ENCODE measurements at places on chromosomes 11 and 22.

- DNase-seq = no peak
Measured at GRCh38 chr22:17149076-17149815, 9.8 kb downstream of the HDHD5 start.

DNA sequence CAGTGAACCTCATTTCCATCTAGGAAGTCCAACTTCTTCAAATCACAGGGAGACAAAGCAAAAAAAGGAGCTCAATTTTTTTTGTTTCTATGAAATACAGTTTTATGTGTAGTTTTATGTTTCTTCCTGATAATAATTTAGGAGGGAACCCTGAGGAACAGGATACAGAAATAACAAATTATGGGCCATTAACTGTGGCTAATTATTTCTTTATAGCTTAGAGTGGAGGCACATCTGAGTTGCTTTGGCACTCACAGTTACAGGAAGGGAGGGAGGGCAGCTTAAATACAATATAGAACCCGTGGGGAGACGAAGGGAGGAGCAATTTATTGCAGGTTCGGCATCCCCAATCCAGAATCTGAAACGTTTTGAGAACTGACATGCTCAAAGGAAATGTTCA is 37.1 kb upstream of the HORMAD2 start:
- no peak for DNase-seq

DNA sequence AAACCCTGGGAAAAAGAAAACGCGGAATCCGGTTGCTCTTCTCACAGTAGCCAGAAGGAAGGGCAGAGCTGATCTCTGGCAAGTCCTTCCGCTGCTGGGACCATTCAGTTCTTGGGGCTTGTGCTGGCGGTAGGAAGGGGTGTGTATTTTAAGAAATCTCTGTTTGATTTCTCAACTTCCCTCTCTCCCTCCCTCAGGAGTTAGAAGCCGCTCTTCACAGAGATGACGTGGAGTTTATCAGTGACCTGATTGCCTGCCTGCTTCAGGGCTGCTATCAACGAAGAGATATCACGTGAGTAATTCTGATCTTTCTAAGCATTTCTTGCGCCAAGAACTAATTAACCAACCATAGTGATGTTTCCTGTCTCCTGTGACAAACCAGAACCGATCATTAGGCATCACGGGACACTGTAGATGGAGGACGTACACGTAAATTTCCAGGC is 85.9 kb upstream of the SLC25A18 start:
- no peak for DNase-seq

DNA sequence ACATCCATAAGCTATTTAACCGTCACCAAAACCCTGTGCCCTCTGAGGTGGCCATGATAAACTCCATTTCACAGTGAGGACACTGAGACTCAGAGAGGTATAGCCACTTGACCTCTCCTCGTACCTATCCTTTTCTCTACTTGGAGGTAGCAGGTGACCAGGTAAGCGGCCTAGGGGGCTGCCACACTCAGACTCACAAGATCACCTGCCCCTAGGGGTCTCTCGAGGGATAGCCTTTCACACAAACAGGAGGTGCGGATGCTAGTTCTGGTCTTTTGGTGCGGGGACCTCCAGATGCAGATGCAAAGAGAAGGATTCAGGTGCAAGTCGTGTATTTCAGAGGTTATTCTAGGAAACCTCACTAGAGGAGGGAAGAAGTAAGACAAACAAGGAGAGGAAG is 14.6 kb downstream of the MS4A18 start:
- no peak for DNase-seq

DNA sequence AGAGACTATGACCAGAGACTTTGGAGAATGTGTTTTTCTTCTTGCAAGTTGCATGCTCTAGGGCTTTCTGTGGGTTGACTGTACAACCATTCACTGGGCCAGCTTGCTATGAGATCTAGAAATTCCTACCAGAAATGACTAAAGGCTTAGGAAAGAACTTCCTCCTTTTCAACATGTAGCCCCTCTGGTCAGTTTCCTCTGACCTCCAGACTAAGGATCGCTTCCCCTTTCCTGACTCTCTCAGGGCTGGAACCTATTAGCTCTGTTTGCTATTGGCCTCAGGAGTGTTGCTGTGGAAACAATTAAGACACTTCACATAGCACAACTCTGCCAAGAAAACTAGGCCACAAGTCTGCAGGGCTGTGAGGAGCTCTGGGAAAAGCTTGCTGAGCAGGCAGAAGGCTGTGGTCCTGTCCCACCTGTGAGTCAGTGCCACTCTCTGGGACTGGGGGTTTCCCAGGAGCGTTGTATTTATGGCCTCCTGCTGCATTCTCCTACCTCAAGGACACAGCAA is 10.7 kb downstream of the CRY2 start:
- DNase-seq = peak; percentile 14

GRCh38 chr11:68141246-68142027 is 20.2 kb upstream of the CHKA start:
- DNase-seq = no peak

- DNase-seq = no peak
Measured at GRCh38 chr11:10605941-10606381, 37.5 kb upstream of the LYVE1 start.

DNA sequence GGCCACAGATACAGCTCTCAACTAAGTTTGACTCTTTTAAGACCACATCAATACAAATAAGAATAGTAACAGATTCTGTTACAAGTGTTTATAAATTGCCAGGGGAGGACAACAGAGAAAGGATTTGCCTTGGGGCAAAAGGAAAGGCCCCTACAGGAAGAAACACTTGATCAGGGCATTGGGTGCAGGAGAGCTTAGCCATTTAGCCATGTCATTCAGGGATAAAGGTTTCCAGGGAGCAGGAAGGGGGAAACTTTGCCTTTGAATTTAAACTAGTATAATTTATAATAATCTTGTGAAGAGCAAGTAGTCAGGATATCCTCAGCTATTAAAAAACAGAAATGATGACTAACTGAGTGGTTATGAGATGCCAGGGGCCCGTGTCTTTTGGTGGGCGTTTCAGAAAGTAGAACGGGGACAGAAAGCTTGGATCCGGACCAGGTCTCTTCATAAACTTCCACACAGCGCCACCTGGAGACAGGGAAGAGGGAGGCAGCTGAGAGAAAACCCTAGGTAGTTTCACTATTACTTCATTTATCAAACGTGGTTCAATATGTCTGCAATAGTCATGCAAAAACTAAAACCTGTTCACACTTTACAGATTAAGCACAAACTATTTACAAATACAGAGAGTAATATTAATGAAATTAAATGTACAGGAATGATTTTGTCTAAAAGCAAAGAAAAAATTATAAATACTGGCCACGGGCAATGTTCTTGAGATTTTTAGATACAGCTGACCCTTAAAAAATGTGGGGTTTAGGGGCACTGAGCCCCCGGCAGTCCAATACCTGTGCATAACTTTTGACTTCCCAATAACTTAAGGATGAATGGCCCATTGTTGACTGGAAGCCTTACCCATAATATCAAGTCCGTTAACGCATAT is 11.0 kb upstream of the SLC5A4 start:
- peak; percentile 67 for DNase-seq

DNA sequence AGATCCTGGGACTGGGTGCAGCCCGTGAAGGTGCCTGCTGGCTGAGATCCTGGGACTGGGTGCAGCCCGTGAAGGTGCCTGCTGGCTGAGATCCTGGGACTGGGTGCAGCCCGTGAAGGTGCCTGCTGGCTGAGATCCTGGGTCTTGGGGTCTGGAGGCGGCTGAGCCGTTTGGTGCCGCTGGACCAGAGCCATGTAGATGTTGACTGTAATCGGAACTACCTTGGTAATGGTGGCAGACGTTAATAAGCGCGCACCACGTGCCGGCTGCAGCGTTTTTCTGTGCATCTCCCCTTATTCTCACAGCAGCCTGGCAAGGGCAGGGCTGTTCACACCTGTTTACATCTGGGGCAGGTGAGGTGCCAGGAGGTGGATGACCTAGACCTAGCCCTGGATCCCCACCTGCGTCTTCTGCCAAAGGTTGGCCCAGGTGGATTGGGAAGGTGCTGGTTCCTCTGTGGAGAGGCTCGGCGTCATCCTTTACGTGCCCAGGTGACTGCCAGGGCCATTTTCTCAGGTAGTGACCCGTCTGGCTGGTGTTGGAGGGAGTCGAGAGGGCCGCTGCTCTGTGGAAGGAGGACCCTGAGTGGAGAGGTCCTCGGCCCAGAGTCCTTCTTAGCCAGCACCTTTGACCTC is 382.5 kb downstream of the TBC1D22A start:
- DNase-seq = no peak

DNA sequence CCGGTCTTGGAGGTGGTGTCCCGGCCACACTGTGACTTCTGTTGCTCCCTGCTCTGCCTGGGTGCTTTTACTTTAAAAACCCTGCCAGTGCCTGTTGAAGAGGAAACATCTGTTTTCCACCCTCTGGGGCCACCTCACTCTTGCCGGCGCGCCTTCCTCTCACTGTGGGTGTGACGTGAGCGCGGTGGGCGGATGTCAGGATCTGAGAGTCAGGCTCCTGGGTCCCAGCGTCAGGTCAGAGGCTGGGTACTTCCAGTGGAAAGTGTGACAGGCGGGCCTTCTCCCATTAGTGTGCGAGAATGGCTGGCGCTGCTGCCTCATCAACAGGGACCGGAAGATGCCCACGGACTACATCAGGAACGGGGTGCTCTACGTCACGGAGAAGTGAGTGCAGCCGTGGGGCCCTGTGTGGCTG is 54.2 kb downstream of the GRAMD4 start:
- no peak for DNase-seq

- DNase-seq = no peak
Measured at GRCh38 chr11:78647986-78648875, 73.6 kb upstream of the NARS2 start.

GRCh38 chr22:22693531-22693884 is 49.1 kb downstream of the GGTLC2 start:
- no peak for DNase-seq

DNA sequence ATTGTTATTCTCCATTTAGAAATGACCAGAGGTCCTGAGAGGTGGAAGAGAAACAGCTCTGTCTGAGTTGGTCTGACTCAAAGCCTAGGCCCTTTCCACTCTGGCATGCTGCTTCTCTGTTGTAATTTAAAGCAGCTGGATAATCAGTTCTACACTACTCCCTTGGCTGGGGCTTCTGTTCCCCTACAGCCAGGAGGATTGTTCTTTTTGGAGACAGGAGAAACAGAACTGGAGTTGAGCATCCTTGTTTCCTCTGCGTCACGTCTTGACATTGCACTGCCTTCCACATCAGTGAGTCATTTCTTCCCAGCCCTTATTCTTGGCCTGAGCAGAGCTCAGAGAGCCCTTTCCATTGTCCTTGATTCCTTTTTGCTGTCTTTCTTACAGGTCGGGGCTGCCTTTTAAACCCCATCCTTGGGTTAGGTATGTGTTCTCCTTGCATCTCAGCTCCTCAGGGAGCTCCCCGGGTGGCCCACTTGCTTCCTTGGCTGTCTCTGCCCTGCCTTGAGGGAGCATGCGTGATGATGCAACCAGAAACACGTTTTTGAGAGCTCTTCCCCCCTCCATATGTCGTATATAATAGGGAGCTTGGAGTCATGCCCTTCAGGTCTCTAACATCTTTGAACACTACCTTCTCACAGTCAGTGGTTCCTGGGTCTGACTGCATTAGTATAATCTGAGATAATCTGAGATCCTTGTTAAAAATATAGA is 35.7 kb downstream of the CYB5R2 start:
- no peak for DNase-seq

DNA sequence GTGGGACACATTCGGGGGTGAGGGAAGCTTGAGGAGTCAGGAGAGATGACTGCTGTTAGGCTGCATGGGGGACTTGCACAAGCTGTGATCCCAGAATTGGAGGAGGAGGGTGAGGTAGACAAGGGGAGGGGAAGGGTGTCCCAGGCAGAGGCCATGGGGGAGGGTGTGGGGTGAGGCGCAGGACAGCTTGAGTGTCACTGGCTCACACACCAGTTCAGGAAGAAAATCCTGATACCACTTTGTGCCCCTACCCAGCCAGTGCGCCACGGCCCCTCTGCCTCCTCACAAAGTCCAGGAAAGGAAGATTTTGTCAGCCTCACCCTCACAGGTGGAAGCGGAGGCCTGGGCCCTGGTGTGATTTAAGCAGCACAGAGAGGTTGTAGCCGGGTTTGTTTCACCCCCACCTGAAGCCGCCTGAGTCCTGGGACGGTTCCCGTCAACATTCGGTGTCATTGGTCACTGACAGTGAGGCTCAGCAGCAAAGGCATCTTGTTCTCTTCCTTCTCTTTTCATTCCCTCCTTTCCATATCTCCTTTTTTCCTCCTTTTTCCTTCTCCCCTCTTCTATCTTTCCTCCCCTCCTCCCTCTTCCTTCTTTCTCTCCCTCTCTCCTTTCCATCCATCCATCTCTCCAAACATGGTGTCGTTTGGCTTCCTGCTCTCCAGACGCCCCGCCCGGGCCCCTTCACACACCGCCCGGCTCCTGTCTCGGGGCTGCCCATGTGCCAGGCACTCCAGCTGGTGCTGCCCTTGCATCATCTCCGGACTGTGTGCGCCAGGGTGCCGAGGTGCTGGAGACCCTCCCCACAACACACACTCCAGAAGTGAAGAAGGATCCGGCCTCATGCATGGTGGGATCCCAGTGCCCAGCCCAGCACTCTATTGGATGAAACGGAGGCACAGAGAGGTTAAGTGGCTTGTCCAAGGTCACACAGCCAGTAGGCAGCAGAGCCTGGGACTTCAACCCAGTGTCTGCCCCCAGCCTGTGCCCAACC is 89.3 kb downstream of the MPPED1 start:
- DNase-seq = no peak

- no peak for DNase-seq
Measured at GRCh38 chr11:78180751-78181150, 7.7 kb downstream of the KCTD21 start.

GRCh38 chr22:40506762-40507161 is 129.8 kb downstream of the MRTFA start:
- no peak for DNase-seq

DNA sequence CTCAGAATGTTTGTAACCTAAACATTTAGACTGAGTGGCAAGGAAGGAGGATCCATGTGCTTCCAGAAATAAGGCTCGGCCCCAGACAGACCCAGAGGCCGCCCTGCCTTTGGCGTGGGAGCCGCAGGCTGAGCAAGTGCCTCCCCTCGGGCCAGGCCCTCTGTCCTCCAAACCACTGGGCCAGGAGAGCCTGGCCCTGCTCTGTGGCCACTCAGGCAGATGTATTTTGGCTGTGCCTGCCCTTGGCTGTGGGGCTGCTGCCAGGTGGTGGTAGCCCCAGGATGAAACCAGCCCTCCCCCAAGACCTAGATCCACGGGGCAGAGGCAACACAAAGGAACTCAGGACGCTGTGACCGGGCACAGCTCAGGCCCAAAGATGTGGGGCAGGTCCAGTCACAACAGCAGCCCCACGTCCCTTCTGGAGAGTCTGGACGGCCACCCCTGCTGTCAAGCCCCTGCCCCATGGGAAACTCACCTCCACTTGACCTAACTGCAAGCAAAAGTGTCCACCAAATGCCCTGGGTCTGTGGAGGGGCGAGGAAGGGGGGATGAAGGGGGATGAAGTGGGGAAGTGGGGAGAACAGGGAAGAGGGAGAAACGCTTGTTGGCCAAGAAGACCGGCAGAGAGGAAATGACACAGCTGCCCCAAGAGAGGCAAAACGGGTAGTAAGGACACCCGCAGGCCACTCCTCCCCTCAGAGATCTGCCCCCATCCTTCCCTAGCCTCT is 24.0 kb downstream of the PISD start:
- peak; percentile 90 for DNase-seq

GRCh38 chr22:24404561-24405275 is 22.7 kb upstream of the ADORA2A start:
- DNase-seq = no peak

GRCh38 chr11:7571640-7572000 is 57.8 kb downstream of the PPFIBP2 start:
- peak; percentile 20 for DNase-seq

All from AML-193 (cell line).